Stimulated activated CD4-positive, alpha-beta T cell treated with anti-CD3 and anti-CD28 coated beads, Interleukin-4, amount 100 ng/mL, for 24 hours (primary cell): ENCODE measurements at places on chromosomes 11 and 22.

DNA sequence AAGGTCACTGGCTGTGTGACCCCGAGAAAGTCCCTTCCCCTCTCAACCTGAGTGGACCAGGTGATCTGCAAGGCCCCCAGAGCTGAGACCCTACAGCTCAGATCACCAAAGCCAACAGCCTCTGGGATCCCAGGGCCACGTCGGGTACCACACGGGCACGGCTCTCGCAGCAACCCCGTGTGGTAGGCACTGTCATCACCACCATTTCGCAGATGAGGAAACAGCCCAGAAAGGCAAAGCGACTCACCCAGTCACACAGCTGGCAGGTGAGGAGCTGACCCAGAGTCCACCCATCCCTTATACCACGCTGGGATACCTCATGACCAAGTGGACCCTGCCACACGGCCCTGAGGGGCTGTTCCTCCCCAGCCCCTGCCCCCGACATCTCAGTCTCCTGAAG is 2.8 kb downstream of the ATP5MGL start:
- no peak for DNase-seq

DNA sequence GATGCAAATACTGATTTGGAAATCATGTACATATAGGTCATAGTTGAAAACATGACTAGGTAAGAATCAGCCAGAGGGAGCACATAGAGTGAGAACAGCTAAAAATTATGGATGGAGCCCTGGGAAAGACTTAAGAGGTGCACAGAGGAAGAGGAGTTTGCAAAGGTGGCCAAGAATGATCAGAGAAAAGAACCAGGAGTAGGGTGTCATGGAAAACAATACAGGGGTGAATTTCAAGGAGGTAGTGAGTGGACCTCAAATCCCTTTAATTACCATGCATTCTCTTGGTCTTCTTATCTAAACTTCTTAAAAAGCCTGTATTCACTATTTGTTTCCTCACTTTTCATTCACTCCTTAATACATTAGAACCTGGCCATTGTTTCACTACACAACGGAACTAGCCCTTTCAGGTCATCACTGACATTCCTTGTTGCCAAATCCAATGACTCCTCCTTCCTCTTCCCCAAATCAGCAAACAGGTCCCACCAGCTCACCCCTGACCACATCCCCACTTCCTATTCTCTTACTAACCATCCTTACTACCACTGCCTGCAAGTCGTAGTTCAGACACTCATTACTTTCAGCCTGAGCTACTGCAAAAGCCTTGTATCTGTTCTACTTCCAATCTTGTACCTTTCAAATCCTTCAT is 22.6 kb downstream of the BUD13 start:
- DNase-seq, result no peak

GRCh38 chr11:19474954-19475721 is 234.4 kb upstream of the E2F8 start:
- no peak for DNase-seq

GRCh38 chr11:70410276-70411205 is 12.2 kb downstream of the CTTN start:
- no peak for DNase-seq
